ENCODE measurements at places on chromosomes 3 and 15. TPM values are rescaled to one million over a fixed set of nuclear protein-coding genes. Genes with fewer than 3 reads are reported as not detected.

GRCh38 chr15:52716536-52716935 is 37.3 kb upstream of the ATOSA start:
- no peak for DNase-seq

GRCh38 chr3:131544557-131544956 is 41.8 kb upstream of the MRPL3 start:
- no peak for DNase-seq

DNA sequence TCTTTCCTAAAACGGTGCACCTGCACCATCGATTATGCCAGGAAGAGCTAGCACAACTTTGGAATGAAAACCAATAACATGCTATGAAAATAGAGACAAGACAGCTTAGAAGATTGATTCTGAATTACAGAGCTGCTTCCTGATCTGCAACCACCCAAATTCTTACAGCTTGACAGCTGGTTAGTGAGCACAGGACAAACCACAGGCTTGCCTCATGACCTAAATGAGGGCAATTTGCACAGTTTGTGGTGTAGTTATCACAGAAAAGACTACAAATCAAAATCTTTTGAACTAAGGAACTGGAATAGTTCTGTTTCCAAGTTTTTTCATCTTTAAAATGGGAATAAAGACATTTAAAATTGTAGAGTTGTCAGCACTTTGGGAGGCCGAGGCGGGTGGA is 533.5 kb downstream of the NAALADL2 start:
- DNase-seq, result no peak

GRCh38 chr3:71389911-71390573 is 193.5 kb downstream of the FOXP1 start:
- no peak for DNase-seq

SLC27A2 gene
- total RNA-seq, result 1.7 TPM

PPM1L gene
- total RNA-seq, result 12.7 TPM

DNA sequence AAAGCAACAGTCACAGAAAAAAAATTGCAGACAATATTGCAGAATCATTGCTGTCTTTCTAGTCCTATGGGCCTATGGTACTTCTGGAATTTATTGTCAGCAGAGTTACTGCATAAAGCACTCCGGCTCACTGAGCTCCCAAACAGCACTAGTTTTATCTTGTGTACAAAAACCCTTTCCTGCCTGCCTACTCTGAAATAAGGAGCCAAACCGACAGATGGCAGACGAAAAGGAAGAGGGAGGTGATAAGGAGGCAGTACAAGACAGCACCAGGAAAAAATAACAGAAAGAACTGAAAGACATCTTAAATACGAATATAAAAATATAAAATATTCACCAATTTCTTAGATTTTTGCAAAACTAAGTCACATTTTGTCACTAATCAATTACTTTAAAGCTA is 15.6 kb downstream of the HERC1 start:
- no peak for DNase-seq

GRCh38 chr3:45659661-45660566 is 29.3 kb upstream of the SACM1L start:
- no peak for DNase-seq

GOLGA6L10 gene
- 0.77 TPM for total RNA-seq

TMC3 gene
- not detected for total RNA-seq

- no peak for DNase-seq
Observed at GRCh38 chr3:32229565-32229964, 8.9 kb upstream of the CMTM8 start.

DNA sequence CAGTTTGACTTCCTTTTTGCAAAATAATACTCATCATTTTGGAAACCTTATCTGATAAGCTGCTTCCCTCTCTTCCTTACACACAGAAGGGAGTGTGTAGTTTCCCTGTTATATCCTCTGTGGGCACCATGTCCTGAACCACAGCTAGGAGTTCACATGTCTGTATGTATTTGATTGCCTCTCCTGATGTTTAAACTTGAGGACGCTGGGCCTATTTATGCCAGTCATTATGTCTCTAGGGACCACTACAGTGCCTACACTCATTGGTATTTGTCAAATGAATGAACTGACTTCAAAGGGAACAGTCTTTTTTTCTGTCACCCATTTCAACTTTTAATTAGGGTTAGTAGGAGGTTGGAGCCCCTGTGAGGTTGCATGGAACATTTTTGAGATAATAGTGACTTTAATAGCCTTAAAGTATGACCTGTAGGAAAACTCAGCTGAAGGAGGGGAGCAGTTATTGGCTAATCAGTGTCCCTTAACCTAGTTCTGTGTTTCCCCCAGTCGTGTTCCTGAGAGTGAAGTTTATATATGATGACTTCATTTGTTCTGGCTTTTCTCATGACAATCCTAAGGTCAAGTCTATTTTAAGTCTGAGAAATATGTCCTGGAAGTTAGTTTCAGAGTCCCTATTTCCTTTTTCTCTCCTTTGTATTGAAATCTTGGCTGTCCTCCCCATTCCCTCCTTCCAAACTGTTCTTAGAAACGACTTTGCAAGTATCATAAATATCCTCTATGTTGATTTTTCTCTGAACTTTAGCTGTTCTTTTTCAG is 28.9 kb downstream of the PDE8A start:
- DNase-seq, result no peak

DNA sequence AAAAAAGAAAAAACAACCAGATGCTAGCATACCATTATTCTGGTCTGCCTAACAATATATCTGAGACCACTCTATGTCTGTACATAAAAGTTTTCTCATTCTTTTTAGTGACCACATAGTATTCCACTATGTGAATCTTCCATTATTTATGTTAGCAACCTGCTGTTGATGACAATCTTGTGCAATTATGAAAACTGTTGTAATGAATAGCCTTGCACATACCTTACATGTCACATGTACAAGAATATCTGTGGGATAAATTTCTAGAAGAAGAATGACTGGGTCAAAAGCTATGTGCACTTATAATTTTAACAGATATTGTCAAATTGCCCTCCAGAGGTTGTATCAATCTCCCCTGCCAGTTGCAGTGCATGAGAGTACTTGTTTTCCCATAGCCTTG is 62.5 kb downstream of the ARHGAP31 start:
- DNase-seq, result no peak

DNA sequence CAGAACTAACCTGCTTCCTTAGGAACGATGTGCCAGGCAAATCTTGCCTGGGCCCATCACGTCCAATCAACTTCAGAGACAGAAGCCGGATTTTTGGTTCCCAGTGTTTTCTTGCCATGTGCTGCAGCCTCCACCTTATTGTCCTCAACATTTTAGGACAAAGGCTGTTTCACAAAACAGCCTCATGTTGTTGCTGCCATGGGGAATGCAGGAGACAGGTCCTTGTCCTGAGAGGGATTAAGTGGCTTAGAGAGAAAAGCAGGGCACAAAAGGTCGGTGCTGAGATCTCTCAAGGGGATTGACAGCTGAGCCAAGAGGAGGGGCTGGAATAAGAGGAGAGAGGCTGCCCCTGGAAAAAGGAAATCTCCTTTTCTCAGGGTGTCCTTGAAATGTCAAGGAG is 11.3 kb upstream of the NMNAT3 start:
- DNase-seq, result no peak

GRCh38 chr3:138282836-138283235 is 46.8 kb downstream of the NME9 start:
- no peak for DNase-seq

- no peak for DNase-seq
Observed at GRCh38 chr3:189962466-189962865, 158.2 kb downstream of the P3H2 start.

GRCh38 chr3:126508564-126508964 is 9.0 kb downstream of the UROC1 start:
- no peak for DNase-seq

IMPG2 gene
- total RNA-seq, result 0.13 TPM

- no peak for DNase-seq
Observed at GRCh38 chr3:105351821-105352220, 14.9 kb upstream of the ALCAM start.

DNA sequence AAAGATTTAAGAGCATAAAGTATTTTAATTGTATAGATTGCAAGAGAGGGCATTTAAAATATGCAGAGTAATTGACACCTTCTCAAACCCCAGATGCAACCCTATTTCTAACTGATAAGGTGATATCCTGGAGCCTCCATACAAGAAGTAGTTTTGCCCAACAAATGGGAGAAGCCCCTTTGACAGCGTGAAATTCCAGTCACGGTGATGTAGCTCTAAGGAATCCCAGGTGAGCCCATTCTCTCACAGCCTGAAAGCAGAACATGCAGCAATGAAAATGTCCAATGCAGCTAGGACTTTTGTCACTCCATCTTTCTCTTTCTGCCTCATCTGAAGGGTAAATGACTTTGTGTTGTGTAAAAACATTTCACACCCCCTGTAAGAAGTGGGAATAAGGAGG is 96.4 kb downstream of the TMEM212 start:
- DNase-seq, result no peak

ULK4 gene
- 7.9 TPM for total RNA-seq

DNA sequence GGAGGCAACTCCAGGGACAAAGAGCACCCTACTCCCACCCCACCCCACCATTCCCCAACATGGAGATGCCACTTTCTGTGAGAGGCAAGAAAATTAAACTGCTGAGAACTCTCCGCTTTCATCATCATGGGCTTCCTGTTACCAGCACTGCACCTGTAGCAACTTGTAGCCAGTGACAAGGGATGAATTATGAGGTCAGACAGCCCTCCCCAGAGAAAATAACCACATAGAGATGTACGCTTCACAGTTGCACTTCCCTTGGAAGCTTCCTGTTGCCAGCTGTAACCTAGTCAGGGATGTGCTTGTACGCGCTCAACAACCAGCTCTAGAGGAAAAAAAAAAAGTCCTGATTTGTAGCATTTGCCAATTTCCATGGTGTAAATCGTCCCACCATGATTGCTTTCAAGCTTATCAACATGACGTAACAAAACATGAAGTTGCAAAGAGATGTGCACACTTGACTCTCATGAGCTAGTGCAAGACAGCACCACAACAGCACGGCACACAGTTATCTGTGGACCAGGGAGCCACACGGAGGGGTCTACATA is 145.4 kb downstream of the RAB11A start:
- no peak for DNase-seq

IGF2BP2 gene
- 9.0 TPM for total RNA-seq

CHRM5 gene
- not detected for total RNA-seq

MRPL3 gene
- 74.6 TPM for total RNA-seq

ZKSCAN7 gene
- total RNA-seq, result 2.7 TPM

DNA sequence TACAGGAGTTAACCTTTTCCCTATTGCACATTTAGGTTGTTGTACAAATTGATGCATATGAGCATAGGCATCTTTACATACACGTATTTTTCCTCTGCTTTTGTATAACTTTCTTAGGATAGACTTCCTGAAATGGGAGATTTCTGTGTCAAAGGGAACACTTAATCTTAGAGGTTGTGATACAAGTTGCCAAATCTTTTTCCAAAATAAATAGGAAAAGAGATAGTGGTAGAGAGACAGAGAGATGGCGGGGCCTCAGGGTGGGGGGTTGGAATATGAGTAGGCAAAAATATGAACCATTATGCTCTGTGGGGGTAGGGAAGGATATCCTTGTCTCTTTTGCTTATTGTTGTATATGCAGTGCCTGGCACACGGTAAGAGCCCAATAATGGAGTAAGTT is 70.7 kb upstream of the UBE2E1 start:
- DNase-seq, result no peak

LMAN1L gene
- not detected for total RNA-seq

DNA sequence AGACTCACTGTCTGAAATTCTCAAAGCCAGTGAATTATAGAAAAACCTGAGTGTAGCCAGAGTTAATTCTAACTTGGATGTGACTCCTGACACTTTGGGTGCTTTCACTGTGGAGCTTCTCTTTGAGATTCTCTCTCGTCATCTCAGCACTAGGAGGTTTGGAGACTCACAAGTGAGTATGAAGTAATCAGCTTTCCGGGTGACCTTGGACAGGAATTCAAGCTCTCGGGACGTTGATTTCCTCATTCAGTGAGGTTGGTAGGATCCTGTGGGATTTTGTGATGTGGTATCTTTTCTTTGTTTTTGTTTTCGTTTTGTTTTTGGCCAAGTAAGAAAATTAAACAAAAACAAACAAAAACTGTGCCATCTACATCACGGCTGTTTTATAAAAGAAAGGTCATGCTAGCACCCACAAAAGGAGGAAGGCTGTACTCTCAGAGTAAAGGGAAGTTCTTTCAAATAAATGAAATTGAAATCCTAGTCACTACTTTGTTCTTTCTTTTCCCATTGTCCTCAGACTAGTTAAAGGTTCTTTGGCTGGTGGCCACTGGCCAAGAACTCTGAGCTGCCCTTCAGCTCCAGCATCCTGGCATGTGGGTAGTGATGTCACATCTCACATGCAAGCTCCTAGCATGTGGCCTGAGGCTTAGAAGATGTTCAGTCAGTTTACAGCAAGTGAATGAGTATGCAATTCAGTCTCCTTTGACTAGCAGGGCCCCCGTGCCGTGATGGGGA is 263.3 kb upstream of the TPM1 start:
- no peak for DNase-seq

CNTN3 gene
- 4.0 TPM for total RNA-seq

DNA sequence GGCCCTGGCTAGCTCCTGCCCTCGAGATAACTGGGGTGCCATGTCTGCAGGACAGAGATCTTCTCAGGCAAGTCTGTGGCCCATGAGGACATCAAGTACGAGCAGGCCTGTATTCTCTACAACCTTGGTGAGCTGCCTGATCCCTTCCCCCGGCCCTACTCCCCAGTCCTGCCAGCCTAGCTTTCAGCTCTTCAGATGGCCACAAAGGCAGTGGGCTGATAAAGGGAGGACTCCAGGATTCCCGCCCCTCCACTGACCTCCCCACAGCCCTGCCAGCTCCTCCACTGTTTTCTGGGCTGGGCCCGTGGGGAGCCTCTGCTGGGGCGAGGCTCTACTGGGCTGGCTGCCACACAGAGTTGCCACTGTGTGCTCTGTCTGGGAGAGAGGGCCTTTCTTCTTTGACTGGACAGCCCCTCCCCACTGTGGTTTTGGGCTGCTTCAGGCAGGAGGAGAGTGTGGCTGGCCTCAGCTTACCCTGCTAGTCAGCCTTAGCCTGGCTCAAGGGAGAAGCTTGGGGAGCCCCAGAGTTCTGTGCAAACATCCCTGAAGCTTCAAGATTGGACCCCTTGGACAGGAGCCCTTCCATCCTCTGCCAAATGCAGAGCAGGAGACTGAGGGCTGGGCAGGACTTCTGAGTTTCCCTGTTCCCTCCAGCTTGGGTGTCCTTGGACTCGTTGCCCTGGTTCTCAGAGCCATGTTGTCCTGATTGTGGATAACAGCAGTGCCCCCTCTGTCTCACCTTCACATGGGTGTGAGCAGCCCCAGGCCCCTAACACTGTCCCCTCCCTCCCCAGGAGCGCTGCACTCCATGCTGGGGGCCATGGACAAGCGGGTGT is 24.4 kb downstream of the PTPN23 start:
- DNase-seq, result no peak

ZDHHC23 gene
- total RNA-seq, result 3.7 TPM

All from mesenteric fat pad (tissue), 1 donor.